ENCODE measurements at places on chromosomes 5 and 9.

DNA sequence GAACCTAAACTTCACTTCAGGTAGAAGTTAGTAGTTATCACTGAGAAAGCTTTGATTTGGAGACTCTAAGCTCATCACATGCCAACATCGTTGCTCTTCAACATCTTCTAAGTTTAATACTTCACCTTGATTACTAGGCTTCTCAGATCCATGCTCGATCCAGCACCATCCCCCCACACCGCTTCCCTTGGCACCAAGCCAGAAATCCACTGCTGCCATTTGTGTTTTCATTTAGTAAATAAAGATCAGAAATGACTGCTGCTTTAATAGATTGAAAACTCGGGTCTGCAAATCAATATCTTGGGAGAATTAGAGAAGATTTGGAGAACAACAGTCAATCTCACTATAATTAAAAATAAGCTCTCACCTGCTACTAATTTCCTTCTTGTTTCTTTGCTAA lies 214.7 kb upstream of the NR4A3 start:
- DNase-seq = no peak

- no peak for DNase-seq
These were observed 1.1 kb upstream of the SH3TC2 start for GRCh38 chr5:149063896-149064478.

- no peak for DNase-seq
These were observed 368 bp downstream of the SURF1 start for GRCh38 chr9:133355881-133356357.

DNA sequence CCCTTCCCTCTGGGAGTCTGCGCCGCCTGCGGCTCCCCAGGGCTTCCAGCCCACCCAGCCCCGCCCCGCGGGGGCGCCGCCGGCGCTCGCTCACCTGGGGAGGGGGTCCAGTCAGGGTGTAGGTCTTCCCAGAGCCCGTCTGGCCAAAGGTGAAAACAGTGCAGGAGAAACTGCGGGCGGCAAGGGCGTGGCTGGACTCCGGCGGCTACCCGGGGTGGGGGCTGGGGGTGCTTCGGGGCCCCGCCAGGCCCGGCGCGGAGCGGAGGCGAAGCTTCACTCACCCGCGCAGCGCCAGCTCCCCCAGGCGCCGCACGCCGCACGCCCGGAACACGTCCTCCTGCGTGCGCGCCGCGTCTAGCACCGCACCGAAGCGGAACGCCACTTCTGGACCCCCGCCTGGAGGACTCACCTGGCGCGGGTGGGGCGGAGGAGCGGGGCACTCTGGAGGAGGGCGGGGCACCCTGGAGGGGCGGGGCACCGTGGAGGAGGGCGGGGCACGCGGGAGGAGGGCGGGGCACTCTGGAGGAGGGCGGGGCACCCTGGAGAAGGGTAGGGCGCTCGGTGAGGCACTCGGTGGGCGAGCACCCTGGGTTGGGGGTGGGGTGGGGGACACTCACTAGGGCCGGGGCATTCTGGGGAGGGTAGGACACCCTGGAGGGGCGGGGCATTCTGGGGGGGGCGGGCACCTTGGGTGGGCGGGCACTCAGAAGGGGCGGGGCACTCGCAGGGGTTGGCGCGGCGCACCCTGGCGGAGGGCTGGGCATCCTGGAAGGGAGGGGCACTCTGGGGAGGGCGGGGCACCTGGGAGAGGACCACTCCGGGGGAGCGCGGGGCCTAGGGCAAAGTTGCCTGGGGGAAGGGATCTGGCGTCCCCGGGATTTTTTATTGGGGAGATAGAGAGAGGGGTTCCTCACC lies 814 bp downstream of the KIF12 start:
- no peak for DNase-seq

GRCh38 chr5:73066466-73066865 lies 53.9 kb upstream of the TMEM171 start:
- DNase-seq = no peak

GRCh38 chr5:15995341-15996052 lies 184.1 kb downstream of the MARCHF11 start:
- no peak for DNase-seq

DNA sequence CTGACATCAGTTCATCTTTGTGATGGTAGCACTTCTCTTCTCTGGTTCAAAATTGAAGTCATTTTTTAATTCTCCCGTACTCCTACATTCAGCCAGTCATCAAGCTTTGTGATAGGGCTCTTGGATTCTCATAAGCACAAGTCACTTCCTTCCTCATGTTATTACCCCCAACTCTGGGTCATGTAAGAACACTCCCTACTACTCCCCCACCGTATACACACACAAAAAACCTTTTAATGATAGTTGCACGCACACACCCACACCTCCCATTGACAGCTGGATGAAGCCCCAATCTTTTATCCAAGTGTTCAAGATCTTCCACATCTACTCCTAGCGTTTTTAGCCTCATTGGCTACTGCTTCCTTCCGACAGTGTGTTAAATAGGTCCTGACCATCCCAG lies 16.8 kb downstream of the KDM3B start:
- DNase-seq = no peak

GRCh38 chr5:153543288-153543687 lies 52.8 kb downstream of the GRIA1 start:
- no peak for DNase-seq

DNA sequence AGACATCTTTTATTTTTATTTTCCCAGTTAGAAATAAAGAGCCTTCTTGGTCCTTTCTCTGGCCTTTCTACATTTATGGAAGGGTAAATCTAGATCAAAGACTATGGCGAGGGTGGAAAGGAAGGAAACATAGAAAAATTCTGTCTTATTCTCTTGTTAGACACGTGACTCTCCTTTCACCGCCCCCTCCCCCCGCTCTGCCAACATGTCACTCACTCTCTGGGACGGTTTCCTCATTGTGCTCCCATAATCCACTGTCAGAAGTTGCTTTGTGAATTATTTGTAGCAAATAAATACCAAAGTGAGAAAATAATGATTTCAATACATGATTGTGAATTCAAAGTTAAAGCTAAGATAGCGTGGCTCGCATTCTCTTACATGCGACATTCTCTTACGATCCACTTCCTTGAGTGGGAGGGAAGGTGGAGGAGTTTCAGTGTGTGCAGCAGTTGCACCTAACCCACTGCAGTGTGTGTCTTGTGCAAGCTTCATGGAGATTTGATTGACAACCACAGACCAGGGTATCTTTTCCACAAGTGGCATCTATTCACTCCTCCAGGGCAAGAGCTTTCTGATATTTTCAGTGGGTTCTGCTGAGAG lies 423.0 kb upstream of the KIF2A start:
- no peak for DNase-seq

DNA sequence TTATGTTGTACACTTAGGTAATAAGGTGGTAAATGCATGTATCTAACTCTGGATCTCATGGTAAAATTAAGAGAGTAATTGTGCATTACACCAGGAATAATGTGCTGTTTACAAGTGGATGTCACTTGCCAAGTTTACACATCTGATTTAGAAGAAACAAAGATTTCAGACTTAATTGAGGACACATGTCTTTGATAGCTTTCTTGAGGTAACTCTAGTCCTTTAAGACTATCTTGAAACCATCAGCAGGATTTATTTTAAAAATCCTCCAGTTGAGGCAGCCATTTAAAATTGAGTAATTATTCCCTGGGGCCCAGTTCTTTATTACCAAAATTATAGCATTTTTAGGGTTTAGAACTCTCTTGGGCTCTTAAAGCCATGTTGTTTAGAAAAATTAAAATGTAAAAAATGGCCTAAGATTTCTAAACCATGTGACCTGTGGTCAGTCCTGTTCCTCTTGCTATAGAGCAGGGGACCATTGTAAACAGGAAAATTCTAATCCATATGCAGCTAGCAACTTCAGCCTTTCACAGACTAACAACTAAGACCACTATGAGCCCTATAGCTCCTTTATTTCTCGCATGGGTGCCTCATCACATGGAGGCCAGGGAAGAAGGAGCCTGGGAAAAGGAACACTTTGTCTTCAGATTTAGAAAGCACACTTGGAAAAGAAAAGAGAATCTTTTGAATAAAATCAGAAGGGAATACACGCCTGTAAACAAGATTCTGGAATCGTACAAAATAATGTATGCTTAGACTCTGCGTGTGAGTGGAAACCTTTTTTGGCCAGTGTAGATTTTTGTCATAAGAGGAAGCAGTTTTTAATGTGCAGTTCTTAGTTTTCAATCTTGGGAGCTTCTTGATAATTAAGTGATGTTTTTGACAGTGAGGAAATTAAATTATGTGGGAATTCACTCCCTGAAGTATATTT lies 71.2 kb downstream of the ZSWIM6 start:
- no peak for DNase-seq

- no peak for DNase-seq
These were observed 97.7 kb downstream of the ASTN2 start for GRCh38 chr9:117317192-117317591.

GRCh38 chr9:107567462-107567861 lies 77.9 kb upstream of the KLF4 start:
- DNase-seq = no peak
